Activated naive CD4-positive, alpha-beta T cell (primary cell): ENCODE measurements at places on chromosomes 12 and 14.

GRCh38 chr12:16168078-16168477, 109.4 kb downstream of the SLC15A5 start:
- DNase-seq: no peak

DNA sequence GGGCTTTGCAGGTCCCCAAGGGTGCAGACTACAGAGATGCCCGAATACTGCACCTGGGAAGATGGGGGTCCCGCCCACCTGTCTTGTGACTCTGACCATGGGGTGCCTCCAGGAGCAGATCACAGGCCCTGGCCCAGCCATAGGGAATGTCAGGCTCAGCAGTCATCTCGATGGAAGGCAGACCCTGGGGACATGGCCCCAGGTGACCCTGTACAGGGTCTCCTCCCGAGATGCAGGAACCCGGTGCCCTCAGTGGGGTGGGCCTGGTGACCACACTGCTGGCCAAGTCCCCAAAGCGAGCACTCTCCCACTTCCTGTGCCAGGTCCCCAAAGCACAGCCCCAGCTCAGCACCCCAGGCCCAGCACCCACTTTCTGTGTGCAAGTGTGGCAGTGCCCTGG, 903.7 kb upstream of the USP15 start:
- DNase-seq: no peak

DNA sequence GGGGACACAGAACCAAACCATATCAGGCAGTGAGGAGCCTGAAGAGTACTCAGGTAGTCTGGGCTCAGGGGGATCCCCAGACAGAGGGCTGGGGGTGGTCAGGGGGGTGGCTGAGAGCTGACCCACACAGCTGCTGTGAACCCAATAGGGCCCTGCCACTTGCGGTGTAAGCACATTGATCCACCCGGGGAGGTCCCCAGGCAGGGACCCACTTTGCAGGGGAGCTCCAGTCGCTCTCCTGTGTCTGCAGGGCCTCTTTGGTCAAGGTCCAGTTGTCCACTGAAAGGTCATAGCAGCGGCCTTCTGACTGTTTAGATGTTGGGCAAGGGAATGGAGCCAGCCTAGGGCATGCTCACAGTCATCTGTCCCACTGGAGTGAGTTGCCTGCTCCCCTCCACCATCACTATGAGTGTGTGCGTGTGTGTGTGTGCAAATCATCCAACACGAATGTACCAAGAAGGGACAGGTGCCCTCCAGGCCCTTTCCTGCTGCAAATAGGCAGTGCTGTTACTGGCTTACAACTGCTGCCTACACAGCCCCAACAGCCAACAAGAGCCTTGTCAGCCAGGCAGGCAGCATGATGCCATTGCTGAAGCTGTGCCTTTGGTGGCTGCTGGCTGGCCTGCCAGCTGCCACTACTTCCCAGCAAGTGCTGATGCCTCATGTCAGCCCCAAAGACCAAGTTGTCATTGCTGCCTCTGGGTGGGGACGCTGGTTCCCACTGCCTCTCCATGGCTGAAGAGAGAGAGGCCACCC, 71.3 kb downstream of the TSPAN11 start:
- DNase-seq: no peak

GRCh38 chr12:120093592-120094355, 22.8 kb downstream of the RAB35 start:
- no peak for DNase-seq

DNA sequence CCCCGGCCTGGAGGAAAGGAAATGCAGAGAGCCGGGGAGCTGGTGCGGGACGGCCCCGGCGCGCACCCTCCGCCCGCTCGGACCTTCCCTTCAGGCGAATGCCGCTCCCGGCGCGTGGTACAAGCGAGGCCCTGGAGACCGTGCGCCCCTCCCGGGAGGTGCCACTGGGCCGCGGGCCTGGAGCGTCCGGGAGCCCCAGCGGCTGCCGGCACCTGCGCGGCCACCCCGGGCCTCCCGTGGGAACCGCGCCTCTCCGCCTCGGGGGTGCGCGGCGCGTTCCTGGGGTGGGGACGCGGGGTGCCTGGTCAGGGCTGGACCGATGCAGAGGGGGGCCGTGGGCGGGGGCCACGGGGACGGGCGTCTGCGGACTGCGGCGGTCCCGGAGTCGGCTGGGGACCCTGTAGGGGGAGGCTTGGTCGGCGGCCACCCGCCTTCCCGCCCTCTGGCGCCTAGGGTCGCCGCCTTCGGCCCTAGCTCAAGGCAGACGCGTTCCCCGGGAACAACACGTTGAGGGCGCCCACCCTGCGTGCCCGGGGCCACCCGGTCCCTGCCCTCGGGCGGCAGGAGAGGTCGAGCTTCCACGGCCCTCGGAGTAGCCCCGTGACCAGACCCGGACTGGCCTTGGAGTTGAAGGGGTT, 599 bp downstream of the PAPLN start:
- no peak for DNase-seq
